ENCODE measurements at places on chromosomes 5 and 9. TPM values are rescaled to one million over a fixed set of nuclear protein-coding genes. Genes with fewer than 3 reads are reported as not detected.

Gene IL33
- polyA plus RNA-seq = 47.0 TPM

DNA sequence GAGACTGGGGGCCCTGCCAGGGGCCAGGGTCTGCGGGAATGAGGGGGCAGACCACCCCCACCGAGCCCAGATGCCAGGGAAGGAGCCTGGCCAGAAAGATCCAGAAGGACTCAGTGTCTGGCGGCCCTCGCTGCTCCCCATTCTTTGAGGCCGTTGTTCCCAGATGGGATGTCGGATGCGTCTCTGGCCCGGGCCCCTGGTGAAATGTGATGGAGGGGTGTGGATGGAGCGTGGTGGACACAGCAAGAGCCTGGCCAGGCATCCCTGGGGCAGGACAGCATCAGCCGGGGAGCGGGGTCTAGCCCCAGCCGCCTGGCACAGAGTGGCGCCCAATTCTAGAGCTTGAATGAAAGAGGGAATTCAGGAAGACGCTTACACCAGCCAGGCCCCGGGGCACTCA is 46.2 kb upstream of the NKD2 start:
- no peak for DNase-seq

DNA sequence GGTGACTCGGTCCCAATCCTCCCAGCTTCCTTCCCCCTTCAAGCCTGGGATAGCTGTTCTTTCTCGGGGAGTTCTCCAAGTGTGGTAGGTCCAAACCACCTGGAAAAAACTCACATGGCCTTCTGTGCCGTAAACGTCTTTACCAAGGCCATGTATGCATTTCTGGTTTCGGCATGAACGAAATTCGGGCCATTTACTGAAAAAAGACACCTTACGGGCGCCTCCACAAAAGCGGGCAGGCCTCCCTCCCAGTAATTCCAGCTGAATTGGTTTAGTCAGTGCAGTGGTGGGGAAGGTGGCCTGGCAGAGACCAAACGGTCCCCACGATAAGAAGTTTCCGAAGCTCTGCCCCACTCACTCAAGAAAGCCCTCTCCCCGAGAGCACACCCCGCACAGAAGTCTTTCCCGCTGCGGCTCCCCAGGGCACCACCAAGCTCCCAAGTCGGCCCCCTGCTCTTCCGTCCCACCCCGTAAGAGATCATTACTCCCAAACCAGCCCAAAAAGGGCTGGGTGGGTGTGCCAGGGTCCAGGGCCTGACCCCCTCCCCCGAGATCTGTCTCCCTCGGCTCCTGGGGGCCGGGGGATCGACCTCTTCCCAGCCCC is 86.3 kb upstream of the MELK start:
- DNase-seq = no peak

Gene ANKDD1B
- polyA plus RNA-seq = 7.4 TPM

DNA sequence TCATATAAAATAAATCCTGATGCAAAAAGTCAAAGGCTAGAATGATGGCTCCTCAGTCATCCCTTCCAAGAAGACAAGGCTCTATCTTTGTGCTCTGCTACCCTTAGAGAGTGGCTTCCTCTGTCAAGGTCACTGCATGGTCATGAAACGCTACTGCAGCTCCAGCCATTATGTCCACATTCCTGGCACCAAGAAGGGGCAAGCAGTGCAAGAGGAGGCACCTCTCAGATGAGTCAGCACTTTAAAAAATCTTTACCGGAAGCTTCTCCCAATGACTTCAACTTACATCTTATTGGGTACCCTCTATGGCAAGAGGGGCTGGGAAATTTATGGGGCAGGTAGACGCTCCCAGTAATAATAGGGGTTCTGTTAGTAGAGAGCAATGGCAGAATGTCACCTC is 129.5 kb upstream of the CPEB4 start:
- DNase-seq = no peak
